NCI-H2081 treated with DMSO at 0.1 percent for 48 hours (cell line): ENCODE measurements at places on chromosomes 1 and 21.

- DNase-seq, result no peak
These were observed 87.2 kb downstream of the TGFBR3 start for GRCh38 chr1:91798740-91799139.

GRCh38 chr1:224707843-224708725, 92.0 kb downstream of the CNIH3 start:
- no peak for DNase-seq

DNA sequence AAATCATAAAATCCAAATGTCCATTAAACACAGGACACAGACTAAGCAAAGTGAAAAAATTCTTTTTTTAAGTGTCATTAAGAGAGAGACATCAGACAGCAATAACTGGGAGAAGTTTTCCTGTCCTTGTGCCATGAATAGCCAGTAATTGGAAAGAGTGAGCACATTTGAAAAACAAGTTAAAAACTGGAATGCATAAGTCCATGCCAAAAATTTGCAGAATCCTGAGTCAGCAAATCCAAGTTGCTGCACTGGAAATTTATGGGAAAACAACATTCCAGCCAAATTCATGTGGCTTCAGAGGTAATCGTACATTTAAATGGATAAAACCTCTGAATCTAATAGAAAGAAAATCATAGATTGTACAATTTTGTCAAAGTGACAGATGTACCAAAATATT, 291.4 kb downstream of the LRRC40 start:
- no peak for DNase-seq

- no peak for DNase-seq
These were observed 44.3 kb downstream of the TPR start for GRCh38 chr1:186330758-186331157.

DNA sequence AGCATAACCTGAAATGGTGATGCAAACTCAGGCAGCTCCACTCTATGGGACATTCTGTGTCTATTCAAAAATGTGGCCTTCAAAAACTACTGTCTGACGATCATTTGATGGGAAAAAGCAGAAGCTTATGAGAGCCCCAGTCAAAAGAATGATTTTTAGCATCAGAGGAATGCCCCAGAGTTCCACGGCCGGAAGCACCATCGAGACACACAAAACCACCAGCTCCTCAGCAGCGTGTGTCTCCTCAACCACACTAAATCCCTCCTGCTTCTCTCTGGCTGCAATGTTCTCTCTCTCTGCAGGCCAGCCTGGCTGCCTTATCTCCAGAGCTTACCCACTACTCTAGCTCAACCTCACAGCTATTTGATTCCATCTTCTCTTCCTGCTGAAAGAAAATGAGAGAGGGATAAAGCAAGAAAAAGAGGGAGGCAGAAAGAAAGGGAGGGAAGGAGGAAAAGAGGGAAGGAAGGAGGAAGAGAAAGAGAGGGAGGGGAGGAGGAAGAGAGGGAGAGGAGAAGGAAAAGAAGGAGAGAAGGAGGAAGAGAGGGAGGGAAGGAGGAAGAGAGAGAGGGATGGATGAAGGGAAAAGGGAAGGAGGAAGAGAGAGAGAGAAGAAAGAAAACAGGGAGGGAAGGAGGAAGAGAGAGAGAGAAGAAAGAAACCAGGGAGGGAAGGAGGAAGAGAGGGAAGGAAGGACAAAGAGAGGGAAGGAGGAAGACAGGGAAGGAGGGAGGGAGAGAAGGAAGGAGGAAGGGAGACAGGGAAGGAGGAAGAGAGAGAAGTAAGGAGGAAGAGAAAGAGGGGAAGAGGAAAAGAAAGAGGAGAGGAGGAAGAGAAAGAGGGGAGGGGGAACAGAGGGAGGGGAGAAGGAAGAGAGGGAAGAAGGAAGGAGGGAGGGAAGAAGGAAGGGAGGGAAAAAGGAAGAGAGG, 33.5 kb upstream of the LAPTM5 start:
- DNase-seq, result no peak

GRCh38 chr1:38291906-38292521, 245.4 kb upstream of the POU3F1 start:
- DNase-seq, result no peak

DNA sequence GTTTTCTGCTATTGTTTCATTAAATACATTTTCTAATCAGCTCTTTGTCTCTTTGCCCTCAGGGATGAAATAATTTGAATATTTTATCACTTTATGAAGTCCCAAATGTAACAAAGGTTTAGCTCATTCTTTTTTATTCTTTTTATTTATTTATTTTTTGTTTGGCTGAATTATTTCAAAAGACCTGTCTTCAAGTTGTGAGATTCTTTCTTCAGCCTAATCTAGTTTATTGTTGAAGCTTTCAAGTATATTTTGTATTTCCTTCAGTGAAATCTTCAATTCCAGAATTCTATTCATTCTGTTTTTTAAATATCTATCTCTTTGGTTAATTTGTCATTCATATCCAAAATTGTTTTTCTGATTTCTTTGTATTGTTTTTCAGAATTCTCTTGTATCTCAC, 10.8 kb downstream of the LY9 start:
- no peak for DNase-seq

DNA sequence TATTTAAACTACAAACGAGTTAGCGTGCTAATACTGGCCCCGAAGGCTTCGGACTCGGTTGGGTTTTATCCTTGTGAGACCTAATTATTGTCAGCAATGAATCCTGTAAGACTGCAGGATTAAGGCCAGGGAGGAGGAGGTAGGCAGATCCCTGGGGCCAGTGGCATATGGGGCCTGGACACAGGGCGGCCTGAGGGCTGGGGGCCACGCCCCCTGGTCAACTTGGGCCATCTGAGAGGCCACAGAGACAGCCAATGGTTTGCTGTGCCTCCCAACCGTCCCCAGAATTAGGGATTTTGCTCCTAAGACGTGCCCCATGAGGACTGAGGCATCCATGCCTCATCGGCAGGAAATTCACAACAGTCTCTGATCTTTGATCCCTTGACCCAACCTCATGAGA, 31.1 kb upstream of the DISP3 start:
- DNase-seq, result no peak

GRCh38 chr21:45970674-45971615, 10.6 kb upstream of the COL6A1 start:
- no peak for DNase-seq

GRCh38 chr1:230537456-230537855, 104.8 kb upstream of the COG2 start:
- no peak for DNase-seq

DNA sequence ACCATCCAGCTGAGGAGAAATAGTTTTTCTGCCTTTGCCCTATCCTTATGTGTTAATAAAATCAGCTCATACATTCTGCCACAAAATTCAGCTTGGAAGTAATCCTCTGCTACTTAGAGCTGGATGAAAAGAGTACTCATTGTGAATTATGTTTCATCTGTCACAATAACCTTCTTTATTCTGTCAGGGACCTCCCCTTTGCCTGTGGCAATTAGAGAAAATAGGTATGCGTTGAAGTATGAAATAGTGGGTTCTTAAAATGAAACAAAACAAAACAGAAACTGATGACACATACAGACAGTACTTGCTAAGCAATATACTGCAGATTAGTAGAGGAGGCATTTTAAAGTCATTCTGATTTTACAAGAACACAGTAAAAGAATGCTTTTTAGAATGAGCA, 578.5 kb downstream of the USP25 start:
- no peak for DNase-seq

DNA sequence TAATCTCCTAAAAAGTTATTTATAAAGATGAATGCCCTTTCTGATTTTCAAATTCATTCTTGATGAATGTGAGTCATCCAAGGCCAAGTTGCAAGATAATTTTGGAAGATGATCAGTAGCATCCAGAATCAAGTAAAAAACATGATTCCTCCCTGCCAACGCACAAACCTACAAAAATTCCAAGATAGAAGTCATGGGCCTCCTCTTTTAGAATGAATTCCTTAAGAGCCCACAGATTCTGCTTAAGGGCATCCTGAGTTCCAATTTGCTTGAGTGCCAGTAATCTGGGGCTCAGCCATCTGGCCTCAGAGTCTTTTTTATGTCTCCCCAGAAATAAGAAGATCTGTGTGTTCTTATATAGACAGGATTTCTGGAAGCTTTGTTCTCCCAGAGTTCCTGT, 23.2 kb upstream of the SPATA6 start:
- DNase-seq, result no peak

DNA sequence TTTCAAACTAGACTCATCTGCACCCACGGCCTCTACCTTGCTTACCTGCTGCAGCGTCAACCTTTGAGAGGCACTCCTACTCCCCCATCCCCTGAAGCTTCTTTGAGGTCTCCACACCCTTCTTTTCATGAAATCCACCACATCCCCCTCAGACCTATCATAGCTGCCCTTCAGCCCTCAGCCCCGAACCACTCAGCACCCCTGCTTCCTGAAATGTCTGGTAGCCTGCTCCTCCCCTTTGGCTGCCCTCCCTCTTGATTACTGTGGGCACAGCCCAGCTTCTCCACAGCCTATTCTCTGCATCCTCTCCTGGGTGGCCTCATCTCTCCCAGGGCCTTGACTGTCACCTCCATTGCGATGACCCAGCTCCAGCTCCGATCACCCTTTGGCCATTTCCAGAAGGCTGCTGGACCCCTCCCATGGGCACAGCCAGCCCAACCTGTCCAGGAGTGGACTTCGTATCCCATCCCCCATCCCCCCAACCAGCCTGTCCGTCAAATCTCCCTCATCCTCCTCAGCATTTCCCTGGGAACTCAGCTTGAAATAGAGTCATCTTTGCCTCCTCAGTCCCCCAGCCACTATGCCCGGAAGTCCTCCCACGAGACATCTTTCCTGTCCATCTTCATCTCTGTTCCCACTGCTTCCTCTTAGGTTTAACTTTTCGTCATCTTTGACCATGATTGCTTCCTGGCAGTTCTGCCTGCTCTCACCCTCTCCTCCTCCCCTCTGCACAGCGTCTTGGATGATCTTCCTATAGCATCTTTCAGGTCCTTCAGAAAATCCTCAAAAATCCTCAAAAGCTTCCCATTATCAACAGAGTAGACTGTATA, 6.1 kb upstream of the ADORA1 start:
- no peak for DNase-seq

DNA sequence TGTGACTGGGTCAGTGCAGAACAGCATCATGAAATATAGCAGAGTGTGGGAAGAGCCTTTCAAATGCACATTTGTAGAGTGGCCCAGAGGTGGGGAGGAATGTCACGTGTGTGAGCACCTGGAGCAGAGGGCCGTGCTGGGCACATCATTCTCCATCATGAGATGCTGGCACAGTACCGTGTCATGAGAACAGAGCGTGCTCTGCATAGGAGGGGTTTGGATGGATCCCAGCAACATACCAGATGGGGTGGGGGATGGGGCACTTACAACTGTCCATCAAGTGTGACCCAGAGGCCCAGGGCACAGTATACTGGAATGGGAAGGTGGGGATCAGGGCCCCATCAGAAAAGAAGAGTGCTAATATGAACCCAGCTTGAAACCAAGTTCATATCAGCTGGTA, 182.0 kb downstream of the LMX1A start:
- no peak for DNase-seq

DNA sequence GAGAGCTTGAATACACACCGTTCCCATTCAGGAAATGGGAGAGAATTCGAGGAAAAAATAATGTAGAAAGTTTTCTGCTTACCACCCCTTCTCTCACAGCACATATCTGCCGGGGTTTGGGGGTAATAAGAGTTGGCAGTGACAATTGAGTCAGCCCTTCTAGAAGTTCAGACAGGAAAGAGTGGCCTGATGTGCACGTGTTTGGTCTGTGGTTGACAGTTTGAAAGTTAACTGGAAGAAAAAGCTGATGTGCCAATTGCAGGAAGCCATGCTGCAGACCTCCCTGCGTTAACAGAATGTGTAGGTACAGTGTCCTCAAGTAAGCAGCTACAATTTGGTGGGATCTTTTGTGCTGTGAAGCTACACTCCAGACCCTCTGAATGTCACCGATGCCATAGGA, 50.9 kb downstream of the DHX9 start:
- DNase-seq, result no peak

GRCh38 chr1:57770772-57771171, 346.9 kb upstream of the DAB1 start:
- DNase-seq, result no peak

DNA sequence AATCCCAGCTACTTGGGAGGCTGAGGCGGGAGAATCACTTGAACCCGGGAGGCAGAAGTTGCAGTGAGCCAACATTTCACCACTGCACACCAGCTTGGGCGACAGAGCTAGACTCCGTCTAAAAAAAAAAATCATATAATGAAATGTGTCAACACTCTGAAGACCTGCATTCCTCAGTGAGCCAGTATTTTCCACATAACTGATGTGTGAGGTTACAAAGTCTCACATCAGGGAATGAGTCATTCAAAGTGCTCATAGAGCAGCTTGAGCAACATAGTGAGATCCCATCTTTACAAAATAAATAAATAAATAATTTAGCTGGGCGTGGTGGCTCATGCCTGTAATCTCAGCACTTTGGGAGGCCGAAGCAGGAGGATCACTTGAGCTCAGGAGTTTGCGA, 65.5 kb downstream of the CASZ1 start:
- no peak for DNase-seq

DNA sequence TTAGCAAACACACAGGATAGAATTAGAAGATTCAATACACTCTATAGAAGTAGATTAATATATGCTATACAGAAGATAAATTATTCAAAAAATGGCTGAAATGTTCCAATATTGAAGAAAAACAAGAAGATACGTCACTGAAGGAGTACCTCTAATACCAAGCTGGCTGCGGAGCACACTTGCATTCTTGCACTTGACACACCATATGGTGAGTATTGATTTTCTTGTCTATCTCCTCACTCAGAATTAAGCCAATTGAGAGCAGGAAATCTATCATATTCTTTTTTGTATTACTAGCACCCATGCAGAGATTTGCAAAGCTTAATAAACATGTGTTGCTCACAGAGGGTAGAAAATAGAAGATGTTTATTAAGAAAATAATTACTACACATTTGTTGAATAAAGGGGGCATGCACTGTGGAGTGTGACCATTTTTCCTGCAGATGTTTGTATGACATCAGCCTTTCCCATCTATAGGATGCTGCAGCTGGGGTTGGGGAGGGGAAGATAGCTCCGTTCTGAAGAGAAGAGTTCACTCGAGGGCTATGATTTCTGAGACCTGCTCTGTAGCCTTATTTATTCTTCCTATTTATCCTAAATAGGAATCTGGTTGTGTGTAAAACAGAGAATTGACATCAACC, 318.1 kb downstream of the HHIPL2 start:
- no peak for DNase-seq

- DNase-seq, result no peak
These were observed 32.0 kb downstream of the ZBTB17 start for GRCh38 chr1:15943992-15944307.

GRCh38 chr1:204437796-204438570, 26.4 kb upstream of the PPP1R15B start:
- no peak for DNase-seq

GRCh38 chr1:29845910-29846309, 609.6 kb downstream of the PTPRU start:
- no peak for DNase-seq

GRCh38 chr1:167524651-167525050, 6.3 kb upstream of the CD247 start:
- DNase-seq, result no peak
